Heart right ventricle (tissue), 16 donors: ENCODE measurements at places on chromosomes 2 and 18. TPM values are rescaled to one million over a fixed set of nuclear protein-coding genes. Genes with fewer than 3 reads are reported as not detected.
A peak's percentile ranks its signal among the peaks of the same experiment; 100 is the strongest.

The TLX2 gene
- total RNA-seq, result not detected

The ERICH2 gene
- 0.61 TPM for total RNA-seq

GRCh38 chr2:48415836-48416515, 114.0 kb upstream of the STON1 start:
- H3K36me3 ChIP-seq, result no peaks in the 10 kb centered on the region
- no peak overlapping the region for H3K4me3 ChIP-seq
- H3K4me1 ChIP-seq, result peaks cover 27% of the 10 kb centered on the region
- no peaks in the 10 kb centered on the region for H3K27me3 ChIP-seq
- H3K27ac ChIP-seq, result peak overlapping the region; percentile 60

DNA sequence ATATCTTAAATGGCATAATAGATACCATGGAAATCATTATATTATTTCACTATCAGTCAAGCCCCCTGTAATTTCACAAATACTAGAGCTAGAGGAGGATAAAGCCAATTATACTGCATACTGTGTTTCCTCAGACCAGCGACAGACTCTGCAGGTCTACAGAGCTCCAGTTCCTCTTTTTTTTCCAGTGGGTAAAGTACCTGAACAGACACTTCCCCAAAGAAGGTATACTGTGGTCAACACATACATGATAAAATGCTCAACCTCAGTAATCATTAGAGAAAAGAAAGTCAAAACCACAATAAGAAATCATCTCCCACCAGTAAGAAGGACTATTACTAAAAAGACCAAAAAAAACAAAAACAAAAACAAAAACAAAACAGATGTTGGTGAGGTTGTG, 44.6 kb downstream of the SCN7A start:
- H3K27me3 ChIP-seq, result no peaks in the 10 kb centered on the region
- H3K27ac ChIP-seq, result no peak overlapping the region
- DNase-seq, result no peak
- H3K4me3 ChIP-seq, result no peak overlapping the region
- H3K36me3 ChIP-seq, result peaks cover 17% of the 10 kb centered on the region

DNA sequence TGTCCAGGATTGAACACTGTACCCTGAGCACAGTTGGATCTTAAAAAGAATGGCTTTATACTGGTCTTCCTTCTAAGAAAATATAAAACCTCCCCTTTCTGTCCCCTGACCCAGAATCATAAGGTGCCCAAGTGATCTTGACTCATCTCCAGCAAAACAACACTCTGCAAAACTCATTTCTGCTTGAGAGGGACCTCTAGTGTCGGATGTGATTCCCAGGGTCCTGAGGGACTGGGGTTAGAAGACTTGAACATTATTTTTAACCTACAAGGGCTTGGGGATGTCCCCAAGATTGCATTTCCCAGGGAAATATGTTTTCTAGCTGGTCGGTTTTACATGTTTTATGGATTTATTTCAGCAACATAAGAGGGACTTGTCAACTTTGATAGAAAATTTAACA, 1318.5 kb upstream of the CELF4 start:
- H3K4me3 ChIP-seq, result no peak overlapping the region
- no peaks in the 10 kb centered on the region for H3K4me1 ChIP-seq
- no peaks in the 10 kb centered on the region for H3K36me3 ChIP-seq
- no peak for DNase-seq

DNA sequence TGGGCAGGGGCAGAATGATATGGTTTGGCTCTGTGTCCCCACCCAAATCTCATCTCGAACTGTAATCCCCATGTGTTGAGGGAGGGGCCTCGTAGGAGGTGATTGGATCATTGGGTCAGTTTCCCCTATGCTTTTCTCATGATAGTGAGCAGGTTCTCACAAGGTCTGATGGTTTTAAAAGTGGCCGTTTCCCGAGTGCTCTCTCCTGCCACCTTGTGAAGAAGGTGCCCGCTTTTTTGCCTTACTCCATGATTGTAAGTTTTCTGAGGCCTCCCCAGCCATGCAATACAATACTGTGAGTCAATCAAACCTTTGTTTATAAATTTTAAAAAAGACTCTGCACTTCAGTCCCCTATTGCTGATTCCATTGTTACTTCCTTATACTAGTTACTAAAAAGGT, 82.9 kb upstream of the CDKL4 start:
- peaks cover 92% of the 10 kb centered on the region for H3K36me3 ChIP-seq
- H3K27ac ChIP-seq, result no peak overlapping the region
- H3K27me3 ChIP-seq, result no peaks in the 10 kb centered on the region
- no peak overlapping the region for H3K4me3 ChIP-seq
- no peak for DNase-seq
- H3K4me1 ChIP-seq, result no peaks in the 10 kb centered on the region

DNA sequence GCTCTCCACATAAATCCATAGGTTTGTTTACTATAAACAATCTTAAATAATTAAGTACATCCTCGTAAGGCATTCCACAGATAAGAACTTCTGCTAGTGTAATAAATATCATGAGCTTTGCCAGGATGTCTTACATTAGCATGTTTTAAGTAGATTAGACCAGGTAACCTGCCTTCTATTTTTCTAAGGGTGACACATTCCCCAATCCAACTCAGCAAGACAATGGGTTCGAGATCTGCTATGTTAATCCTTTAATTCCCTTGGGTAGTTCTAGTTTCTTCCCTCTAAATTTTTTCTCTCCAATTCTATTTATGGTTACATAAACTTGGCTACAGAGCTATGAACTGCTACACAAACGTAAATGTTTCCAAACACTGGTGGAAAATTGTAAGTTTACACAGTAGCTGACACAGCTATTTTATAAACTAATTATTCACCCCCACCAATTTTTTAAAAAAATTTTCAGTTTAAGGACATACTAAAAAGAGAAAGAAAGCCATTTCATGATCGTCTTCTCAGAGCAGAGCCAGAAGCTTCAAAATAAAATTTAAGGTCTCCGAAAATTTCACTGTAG, 386.5 kb upstream of the SLC39A10 start:
- H3K27ac ChIP-seq, result no peak overlapping the region
- H3K36me3 ChIP-seq, result no peaks in the 10 kb centered on the region
- H3K27me3 ChIP-seq, result no peaks in the 10 kb centered on the region

GRCh38 chr18:63374540-63374939, 7.5 kb upstream of the KDSR start:
- no peaks in the 10 kb centered on the region for H3K36me3 ChIP-seq
- H3K27me3 ChIP-seq, result no peaks in the 10 kb centered on the region
- no peak for DNase-seq
- H3K4me3 ChIP-seq, result no peak overlapping the region

The EIPR1 gene
- total RNA-seq, result 13.6 TPM

- no peak overlapping the region for H3K4me3 ChIP-seq
- peaks cover 42% of the 10 kb centered on the region for H3K4me1 ChIP-seq
- no peak for DNase-seq
- no peaks in the 10 kb centered on the region for H3K27me3 ChIP-seq
Measured at GRCh38 chr2:60507211-60507965, 46.1 kb downstream of the BCL11A start.

The SERPINB4 gene
- not detected for total RNA-seq

The HRH4 gene
- 0.28 TPM for total RNA-seq

- no peak overlapping the region for H3K4me3 ChIP-seq
- no peaks in the 10 kb centered on the region for H3K36me3 ChIP-seq
- H3K27ac ChIP-seq, result no peak overlapping the region
- no peak for DNase-seq
- peaks cover 6% of the 10 kb centered on the region for H3K27me3 ChIP-seq
- H3K4me1 ChIP-seq, result no peaks in the 10 kb centered on the region
Measured at GRCh38 chr2:205903549-205904129, 182.3 kb downstream of the INO80D start.

The KDM3A gene
- total RNA-seq, result 53.7 TPM

GRCh38 chr18:43310239-43310638, 32.9 kb upstream of the SYT4 start:
- H3K36me3 ChIP-seq, result no peaks in the 10 kb centered on the region
- H3K4me3 ChIP-seq, result no peak overlapping the region
- DNase-seq, result no peak
- no peaks in the 10 kb centered on the region for H3K4me1 ChIP-seq
- H3K27me3 ChIP-seq, result no peaks in the 10 kb centered on the region

DNA sequence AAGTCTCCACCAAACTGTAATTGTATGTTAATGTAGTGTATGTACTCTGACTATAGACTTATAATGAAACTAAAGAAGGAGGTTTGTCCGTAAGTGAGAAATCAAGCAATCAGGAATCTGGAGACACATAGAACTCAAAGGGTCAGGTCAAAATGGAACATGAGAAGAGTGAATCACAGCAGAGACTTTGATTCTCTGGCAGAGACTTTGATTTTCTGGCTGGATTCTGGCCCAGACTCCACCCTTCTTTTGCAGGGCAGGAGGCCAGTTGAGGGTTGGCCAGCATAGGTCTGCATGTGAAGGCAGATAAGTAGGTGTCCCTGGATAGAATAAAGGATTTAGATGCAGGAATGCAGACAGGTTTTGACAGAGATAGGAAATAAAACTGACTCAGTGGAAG, 11.0 kb upstream of the NCKAP5 start:
- H3K27ac ChIP-seq, result peak overlapping the region; percentile 53
- H3K36me3 ChIP-seq, result no peaks in the 10 kb centered on the region
- peaks cover 21% of the 10 kb centered on the region for H3K4me1 ChIP-seq
- no peaks in the 10 kb centered on the region for H3K27me3 ChIP-seq

- peaks cover 59% of the 10 kb centered on the region for H3K4me1 ChIP-seq
- peak within 1 kb of the TSS; percentile 93 for H3K27ac ChIP-seq
- H3K4me3 ChIP-seq, result peak within 1 kb of the TSS; percentile 26
- peaks cover 6% of the 10 kb centered on the region for H3K36me3 ChIP-seq
- no peaks in the 10 kb centered on the region for H3K27me3 ChIP-seq
Measured at GRCh38 chr2:238138331-238139195, at the start of gene KLHL30. TSS of gene KLHL30 (plus strand) at chr2:238138668. CDS start at chr2:238140755, 2,087 bp downstream.

DNA sequence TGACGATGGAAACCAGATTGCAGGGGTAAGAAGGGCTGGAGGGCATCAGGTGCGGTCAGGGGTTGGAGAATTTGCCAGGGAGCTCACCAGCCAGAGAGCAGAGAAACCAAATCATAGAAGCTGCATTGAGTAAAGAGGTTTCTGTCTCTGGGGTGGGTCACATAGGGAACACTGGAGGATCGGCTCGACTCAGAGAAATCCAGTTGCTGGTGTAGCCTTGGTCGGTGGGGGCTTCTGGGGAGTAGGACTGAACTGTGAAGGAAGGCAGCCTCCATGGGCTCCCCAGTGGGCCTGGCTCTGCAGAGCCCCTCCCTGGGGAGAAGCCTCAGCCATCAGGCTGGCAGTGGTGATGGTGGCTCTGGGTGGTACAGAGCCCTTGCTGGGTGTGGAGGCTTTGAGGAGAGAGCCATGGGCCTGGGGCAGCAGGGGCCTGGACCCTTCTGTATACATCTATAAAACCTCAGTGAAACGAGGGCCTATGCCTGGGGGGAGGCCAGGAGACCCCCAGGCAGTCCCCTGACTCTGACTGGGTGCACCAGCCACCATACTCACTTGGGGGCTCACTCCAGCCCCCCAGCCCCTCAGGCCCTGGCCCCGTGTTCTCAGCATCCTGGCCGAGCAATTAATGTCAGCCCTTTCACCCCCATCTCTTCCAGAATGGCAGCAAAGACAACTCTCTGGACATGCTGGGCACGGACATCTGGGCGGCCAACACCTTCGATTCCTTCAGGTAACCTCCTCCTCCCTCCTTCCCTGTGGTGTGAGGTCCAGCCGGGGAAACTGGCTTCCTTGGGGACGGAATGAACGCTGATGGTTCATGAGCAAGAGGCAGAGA, 124.5 kb downstream of the CTIF start:
- no peak for DNase-seq
- peaks cover 15% of the 10 kb centered on the region for H3K36me3 ChIP-seq
- no peaks in the 10 kb centered on the region for H3K27me3 ChIP-seq
- H3K4me1 ChIP-seq, result peaks cover 13% of the 10 kb centered on the region

DNA sequence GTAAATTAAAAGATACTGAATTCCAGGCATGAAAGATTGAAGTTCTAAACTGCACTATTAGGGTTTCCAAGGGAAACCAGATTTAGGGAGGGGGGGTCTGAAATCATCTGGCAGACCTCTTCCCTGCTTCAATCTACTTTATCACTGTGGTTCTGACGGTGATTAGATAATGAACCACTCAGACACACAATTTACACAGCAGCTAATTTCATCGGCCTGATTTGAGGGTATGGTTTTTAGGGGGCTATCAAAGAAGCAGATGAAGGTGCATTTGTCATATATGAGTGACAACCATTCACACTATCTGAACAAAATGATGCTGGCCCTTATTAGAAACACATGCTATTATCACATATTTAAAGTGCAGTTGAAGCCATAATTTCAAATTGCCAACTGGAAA, 106.0 kb downstream of the OLA1 start:
- no peak for DNase-seq
- no peak overlapping the region for H3K27ac ChIP-seq
- no peak overlapping the region for H3K4me3 ChIP-seq
- H3K4me1 ChIP-seq, result no peaks in the 10 kb centered on the region
- H3K27me3 ChIP-seq, result no peaks in the 10 kb centered on the region

DNA sequence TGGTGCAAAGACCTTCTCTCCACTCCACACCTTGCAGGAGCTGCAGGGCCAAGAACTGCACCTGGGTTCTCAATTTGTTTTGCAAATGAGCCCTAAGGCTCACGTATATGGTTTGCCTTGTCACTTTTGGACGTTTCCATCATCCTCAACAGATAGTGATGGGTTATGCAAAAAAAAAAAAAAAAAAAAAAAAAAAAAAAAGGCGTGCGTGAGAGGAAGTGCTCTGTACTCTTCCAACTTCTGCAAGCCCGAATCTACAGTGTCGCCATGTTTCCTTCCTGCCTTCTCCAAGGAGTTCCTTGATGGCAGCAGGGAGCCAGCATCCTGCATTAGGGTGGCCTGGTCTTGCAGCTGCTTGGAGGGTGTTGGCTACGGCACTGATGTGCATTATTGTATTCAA, 4.0 kb upstream of the INHBB start:
- H3K36me3 ChIP-seq, result no peaks in the 10 kb centered on the region
- no peak for DNase-seq
- H3K4me3 ChIP-seq, result no peak overlapping the region

DNA sequence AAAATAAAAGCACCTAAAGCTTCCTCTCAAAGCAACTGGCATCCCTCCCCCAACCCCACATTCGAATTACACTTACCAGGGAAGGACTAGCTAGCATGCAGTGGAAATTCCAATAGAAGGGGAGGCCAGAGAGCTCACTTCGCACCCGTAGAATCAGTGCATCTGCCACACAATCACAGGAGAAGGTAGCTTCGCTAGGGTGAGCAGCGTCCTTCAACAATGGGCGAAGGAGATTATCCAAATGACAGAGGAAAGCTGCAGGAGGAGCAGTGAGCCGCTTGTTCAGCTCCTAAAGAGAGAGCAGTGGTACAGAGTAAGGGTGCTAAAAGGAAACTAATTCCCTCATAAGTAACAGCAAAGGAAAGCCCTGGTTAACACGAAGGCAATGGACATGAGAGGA, 3.2 kb downstream of the NHEJ1 start:
- no peak overlapping the region for H3K4me3 ChIP-seq
- DNase-seq, result no peak
- H3K4me1 ChIP-seq, result peaks cover 11% of the 10 kb centered on the region
- H3K27me3 ChIP-seq, result no peaks in the 10 kb centered on the region
- no peaks in the 10 kb centered on the region for H3K36me3 ChIP-seq

DNA sequence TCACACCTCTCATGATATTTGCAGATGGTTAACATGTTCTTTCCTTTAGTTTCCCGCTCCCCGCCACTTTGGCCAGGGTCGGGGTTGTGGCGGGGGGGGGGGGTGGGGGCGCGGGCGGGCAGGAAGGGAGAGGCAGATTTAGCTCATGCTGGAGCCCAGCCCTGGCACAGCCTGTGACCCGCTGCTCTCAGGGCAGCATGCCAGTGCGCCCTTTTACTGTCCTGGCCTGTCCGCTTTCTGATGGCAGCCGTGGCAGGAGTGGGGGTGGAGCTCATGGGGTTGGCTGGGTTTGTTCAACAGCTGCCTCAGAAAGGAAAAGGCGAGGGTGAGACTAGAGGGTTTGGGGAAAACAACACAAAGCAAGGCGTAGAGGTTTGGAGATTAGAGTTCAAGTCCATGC, 56.1 kb downstream of the TNP1 start:
- H3K4me3 ChIP-seq, result no peak overlapping the region
- peak; percentile 78 for DNase-seq
- H3K27me3 ChIP-seq, result no peaks in the 10 kb centered on the region
- peaks cover 17% of the 10 kb centered on the region for H3K4me1 ChIP-seq
- peak overlapping the region; percentile 26 for H3K27ac ChIP-seq
